ENCODE measurements at places on chromosomes 12 and 14.

- DNase-seq, result no peak
Observed at GRCh38 chr12:117901631-117902030, 67.2 kb downstream of the KSR2 start.

DNA sequence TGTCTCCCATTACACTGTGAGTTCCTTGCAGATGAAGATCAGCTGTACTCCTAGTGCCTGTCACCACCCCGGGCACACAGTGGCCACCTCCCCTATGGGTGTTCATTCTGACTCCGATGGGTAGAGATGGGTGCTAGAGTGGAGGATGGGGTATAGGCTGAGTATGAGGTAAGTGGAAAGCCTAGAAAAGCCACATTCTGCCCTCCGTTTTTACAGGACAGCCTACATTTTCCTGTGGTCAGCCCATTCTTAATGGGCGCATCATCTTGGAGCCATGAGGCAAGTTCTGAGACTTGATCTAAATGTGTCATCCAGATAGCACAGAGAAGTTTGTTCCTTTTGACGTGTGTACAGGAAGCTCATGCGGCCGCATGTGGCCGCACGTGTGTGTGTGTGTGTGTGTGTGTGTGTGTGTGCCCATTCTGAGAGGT, 166.7 kb upstream of the HIF1A start:
- no peak for DNase-seq

- no peak for DNase-seq
Observed at GRCh38 chr12:10982244-10982643, 4.5 kb downstream of the TAS2R50 start.

DNA sequence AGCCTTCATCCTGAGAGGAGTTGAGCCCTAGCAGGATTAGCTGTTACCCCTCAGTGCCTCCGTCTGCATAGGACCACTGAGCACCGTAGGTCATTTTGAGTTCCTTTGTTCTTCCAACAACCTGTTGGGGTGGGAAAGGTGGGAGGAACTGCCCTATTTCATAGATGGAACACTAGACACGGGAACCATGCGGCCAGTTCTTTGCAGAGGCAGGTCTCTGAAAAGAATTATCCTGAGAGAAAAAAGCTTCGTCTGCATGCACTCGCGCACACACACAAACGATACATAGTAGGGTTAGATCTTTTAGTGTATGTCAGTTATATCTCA, 28.5 kb downstream of the TRAFD1 start:
- no peak for DNase-seq

DNA sequence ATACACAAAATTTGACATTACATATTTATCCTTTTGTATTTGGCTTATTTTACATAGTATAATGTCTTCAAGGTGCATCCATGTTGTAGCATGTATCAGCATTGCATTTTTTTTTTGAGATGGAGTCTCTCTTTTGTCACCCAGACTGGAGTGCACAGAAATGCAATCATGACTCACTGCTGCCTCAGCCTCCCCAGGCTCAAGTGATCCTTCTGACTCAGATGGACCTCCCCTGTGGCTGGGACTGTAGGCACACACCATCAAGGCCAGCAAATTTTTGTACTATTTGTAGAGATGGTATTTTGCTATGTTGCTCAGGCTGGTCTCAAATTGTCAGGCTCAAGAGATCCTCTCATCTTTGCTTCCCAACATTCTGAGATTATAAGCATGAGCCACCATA, 214.4 kb upstream of the ALG10B start:
- DNase-seq, result no peak
